Activated CD8-positive, alpha-beta T cell treated with anti-CD3 and anti-CD28 coated beads for 36 hours (primary cell): ENCODE measurements at places on chromosomes 13 and 19. TPM values are rescaled to one million over a fixed set of nuclear protein-coding genes. Genes with fewer than 3 reads are reported as not detected.
A peak's percentile ranks its signal among the peaks of the same experiment; 100 is the strongest.

- H3K4me1 ChIP-seq: peaks cover 14% of the 10 kb centered on the region
- H3K36me3 ChIP-seq: no peaks in the 10 kb centered on the region
Measured at GRCh38 chr19:5990289-5990797, 12.4 kb upstream of the RANBP3 start.

GRCh38 chr13:63044589-63045313 is 1629.1 kb upstream of the PCDH20 start:
- no peak for DNase-seq
- no peaks in the 10 kb centered on the region for H3K27me3 ChIP-seq
- H3K27ac ChIP-seq: no peak overlapping the region

- DNase-seq: no peak
- H3K27ac ChIP-seq: no peak overlapping the region
- H3K4me1 ChIP-seq: peaks cover 9% of the 10 kb centered on the region
Measured at GRCh38 chr19:19076476-19076875, 12.7 kb downstream of the SLC25A42 start.

DNA sequence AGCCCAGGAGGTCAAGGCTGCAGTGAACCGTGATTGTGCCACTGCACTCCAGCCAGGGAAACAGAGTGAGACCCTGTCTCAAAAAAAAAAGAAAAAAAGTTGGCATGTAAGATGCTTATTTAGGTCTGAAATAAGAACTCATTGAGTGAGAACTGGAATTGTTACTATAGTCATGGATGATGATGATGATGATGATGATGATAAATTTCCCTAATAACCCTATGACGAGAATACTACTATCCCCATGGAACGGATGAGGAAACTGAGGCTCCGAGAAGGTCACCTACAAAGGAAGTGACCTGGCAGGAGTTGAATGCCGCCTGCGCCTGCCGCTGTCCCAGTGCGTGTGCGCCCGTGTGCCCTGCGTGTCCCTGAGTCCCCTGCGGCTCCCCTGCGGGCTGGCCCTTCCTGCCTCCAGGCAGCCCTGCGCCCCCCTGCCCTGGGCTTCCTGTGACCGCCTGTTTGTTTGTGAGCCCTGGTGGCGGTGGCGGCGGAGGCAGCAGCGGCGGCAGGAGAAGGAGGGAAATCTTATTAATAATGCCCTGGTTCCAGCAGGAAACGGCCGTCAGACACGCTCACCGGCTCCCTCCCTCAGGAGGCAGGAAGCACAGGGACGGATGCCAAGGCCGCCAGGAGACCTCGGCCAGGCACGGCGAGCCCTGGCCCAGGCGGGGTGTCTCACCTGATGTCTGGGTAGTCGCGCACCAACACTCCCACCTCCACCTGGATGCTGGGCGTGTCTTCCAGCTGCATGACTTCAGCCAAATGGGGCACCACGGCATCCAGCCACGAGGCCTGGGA is 29.6 kb downstream of the EXOC3L2 start:
- H3K4me3 ChIP-seq: no peak overlapping the region
- H3K27me3 ChIP-seq: peaks cover 38% of the 10 kb centered on the region
- H3K4me1 ChIP-seq: no peaks in the 10 kb centered on the region

GRCh38 chr13:112962911-112963625 is 5.9 kb upstream of the MCF2L start:
- no peaks in the 10 kb centered on the region for H3K36me3 ChIP-seq
- no peak for DNase-seq
- H3K4me3 ChIP-seq: no peak overlapping the region
- peaks cover 4% of the 10 kb centered on the region for H3K4me1 ChIP-seq

DNA sequence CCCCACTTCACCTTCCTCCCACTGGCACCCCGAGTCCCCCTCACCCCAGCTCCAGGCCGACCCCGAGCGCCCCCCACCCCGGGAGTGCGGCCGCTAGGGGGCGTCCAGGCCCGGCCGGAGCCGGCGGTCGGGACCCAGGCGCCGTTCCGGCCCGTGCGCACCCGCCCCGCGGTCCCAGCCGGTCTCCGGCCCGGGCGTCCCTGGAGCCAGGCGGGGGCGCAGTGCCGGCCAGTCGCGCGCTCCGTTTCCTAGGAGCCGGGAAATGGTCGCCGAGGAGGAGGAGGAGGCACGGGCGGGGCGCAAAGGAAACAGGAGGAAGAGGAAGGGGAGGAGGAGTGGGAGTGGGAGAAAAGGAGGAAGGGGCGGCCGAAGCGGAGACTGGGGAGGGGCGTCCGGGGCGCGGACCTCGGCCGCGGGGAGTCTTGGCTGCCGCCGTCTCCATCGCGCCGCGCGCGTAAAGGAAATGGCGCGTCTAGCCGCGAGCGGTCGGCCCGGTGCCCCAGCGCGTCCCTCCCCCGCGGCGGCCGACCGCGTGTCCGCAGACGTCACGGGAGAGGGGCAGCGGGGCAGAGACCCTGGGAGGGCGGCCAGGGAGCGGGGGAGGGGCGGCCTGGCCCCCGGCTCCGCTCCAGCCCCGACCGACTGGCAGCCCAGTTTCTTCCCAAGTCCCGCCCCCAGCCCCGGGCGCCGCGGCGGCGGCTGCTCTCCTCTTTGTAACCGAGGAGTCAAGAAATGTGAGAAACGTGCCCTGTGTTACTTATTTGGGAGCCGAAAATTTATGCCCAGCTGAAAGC is 1.1 kb upstream of the KCTD15 start:
- H3K4me1 ChIP-seq: no peaks in the 10 kb centered on the region
- H3K36me3 ChIP-seq: no peaks in the 10 kb centered on the region
- peaks cover 39% of the 10 kb centered on the region for H3K27me3 ChIP-seq
- H3K4me3 ChIP-seq: peak overlapping the region; percentile 71
- DNase-seq: peak; percentile 36
- H3K27ac ChIP-seq: peak overlapping the region; percentile 61

DNA sequence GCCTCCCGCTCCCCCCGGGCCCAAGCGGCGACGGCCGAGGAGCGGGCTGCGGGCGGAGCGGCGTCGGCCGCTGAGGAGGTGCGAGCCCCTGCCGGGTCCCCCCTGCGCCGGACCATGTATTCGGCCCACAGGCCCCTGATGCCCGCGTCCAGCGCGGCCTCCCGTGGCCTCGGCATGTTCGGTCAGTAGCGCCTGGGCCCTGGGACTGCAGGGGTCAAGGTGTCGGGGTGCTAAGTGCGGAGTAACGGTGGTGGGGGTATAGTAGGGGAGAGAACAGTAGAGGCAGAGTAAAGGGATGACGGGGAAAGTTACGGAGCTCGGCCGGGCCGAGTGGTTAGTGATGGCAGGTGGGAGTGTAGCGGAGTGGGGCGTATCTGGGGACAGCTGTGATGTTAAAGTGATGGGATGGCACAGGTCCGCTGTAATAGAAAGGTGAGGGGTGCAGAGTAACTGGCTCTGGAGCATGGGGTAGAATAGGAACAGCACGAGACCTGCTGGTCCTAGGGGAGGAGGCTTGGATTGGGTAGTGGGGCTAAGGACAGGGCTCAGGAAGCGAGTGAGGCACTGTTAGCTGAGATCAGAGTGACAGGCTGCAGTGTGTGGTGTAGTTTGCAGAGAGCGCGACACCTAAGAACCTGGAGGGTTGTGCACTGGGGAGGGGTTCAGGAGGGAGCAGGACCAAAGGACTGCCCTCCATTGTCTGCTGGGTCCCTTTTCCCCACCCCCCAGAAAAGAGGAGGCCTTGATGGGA is 15.7 kb downstream of the CIC start:
- DNase-seq: peak; percentile 45
- H3K4me1 ChIP-seq: peaks cover 18% of the 10 kb centered on the region
- peaks cover 4% of the 10 kb centered on the region for H3K36me3 ChIP-seq
- no peaks in the 10 kb centered on the region for H3K27me3 ChIP-seq
- H3K27ac ChIP-seq: peak overlapping the region; percentile 82

DNA sequence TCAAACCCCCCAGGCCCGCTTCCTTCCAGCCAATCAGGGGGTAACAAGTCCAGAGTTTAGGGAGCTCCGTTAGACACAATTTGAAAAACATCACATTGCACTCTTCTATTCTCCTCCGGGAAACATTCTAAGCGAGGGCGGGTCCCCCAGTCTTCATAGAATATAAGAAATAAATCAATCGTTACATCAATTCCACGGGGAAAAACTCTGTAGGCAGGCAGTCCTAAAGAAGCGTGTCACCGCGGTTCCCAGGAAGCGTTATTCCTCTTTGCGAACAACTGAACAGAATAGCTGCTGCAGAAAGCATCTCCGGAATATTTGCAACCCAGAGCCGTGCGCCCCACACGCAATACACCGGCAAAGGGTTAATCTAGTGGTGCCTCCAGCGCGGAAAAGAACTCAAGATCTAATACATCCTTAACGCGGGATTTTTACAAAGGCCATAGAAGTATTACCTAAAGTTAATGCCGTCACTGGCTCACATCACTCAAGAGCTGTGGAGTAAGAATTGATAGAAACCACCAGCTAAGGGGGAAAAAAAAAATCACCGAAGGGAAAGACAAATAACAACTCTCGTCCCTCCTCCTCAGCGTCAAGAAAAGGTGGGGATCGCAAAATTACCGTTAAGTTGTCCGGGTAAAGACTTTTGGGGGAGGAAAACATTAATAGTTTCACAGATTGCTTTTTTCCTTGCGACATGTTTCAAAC is 65.1 kb downstream of the KCNRG start:
- peak overlapping the region; percentile 98 for H3K27ac ChIP-seq
- H3K27me3 ChIP-seq: peaks cover 10% of the 10 kb centered on the region
- peaks cover 32% of the 10 kb centered on the region for H3K4me1 ChIP-seq
- peak; percentile 39 for DNase-seq

GRCh38 chr19:16359074-16359473 is 34.4 kb downstream of the KLF2 start:
- peaks cover 69% of the 10 kb centered on the region for H3K4me1 ChIP-seq
- H3K27me3 ChIP-seq: no peaks in the 10 kb centered on the region
- no peak overlapping the region for H3K27ac ChIP-seq
- no peak for DNase-seq
- H3K36me3 ChIP-seq: peaks cover 8% of the 10 kb centered on the region

DNA sequence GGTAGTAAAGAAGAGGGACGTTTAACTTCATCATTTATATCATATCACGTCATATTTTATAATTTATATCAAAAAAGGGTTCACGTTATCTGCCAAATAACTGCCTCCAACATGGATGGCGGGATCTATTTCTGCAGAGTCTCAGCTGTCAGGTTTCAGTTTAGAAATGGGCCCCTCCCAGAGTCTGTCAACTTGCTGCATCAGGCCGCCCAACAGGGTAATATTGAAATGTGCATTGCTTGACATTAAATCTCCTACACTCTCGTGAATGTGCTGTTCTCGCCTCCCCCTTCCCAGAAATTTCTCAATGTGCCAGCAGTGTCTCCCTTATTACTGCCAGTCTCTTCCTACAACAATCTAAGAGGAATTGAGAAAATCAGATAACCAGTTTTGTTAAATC is 96.9 kb downstream of the TRPC4 start:
- no peak overlapping the region for H3K4me3 ChIP-seq
- no peak overlapping the region for H3K27ac ChIP-seq
- no peaks in the 10 kb centered on the region for H3K36me3 ChIP-seq
- H3K27me3 ChIP-seq: no peaks in the 10 kb centered on the region
- DNase-seq: no peak

DNA sequence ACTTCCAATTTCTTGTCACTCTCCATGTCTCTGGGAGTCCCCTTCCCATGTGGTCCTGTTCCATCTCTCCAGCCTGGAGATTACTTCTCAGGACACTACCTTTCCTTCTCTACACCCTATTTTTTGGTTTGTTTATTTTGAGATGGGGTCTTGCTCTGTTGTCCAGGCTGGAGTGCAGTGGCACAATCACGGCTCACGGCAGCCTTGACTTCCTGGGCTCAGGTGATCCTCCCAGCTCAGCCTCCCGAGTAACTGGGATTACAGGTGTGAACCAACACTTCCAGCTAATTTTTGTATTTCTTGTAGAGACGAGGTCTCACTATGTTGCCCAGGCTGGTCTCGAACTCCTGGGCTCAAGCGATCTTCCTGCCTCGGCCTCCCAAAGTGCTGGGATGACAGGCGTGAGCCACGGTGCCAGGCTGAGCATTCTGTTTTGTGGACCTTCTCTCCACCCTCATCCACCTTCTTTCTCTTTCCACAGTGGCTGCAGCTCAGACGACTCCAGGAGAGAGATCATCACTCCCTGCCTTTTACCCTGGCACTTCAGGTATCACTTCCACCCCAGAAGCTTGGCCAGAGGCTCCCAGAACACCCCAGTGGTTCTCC is 644 bp downstream of the HCST start:
- H3K27ac ChIP-seq: peak overlapping the region; percentile 96
- DNase-seq: no peak
- peaks cover 46% of the 10 kb centered on the region for H3K4me1 ChIP-seq
- H3K4me3 ChIP-seq: peak overlapping the region; percentile 86

DNA sequence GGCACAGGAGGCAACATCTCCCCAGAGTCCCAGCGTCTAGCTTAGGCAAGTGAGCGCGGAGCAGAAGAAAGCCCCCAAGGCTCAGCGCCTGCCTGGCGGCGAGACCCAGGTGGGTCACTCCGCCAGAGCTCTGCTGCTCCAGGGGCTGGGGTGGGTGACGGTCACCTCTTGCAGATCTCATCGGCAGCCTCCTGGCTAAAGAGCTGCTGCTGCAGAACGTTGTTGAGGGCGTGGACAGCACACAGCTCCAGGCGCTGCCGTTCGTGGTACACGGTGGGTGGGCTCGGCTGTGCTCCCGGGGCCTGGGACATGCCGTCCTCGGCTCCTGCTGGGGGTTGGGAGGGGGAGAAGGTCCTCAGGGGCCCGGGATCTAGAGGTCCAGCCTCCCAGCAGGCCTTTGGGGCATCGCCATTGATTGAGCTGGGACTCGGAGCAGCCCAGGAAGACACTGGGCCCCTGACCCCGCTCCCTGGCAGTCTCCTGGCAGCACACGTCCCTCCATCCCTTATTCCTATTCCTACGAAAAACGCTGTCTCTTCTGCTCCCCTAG is 795 bp downstream of the JOSD2 start:
- DNase-seq: no peak
- H3K4me3 ChIP-seq: peak overlapping the region; percentile 91
- H3K36me3 ChIP-seq: peaks cover 3% of the 10 kb centered on the region
- H3K27me3 ChIP-seq: peaks cover 5% of the 10 kb centered on the region
- H3K27ac ChIP-seq: peak overlapping the region; percentile 98

NR2F6 gene
- 7.0 TPM for total RNA-seq

ETHE1 gene
- total RNA-seq: 57.1 TPM

ZNF616 gene
- total RNA-seq: 11.2 TPM
